ENCODE measurements at places on chromosomes 2 and 18.

DNA sequence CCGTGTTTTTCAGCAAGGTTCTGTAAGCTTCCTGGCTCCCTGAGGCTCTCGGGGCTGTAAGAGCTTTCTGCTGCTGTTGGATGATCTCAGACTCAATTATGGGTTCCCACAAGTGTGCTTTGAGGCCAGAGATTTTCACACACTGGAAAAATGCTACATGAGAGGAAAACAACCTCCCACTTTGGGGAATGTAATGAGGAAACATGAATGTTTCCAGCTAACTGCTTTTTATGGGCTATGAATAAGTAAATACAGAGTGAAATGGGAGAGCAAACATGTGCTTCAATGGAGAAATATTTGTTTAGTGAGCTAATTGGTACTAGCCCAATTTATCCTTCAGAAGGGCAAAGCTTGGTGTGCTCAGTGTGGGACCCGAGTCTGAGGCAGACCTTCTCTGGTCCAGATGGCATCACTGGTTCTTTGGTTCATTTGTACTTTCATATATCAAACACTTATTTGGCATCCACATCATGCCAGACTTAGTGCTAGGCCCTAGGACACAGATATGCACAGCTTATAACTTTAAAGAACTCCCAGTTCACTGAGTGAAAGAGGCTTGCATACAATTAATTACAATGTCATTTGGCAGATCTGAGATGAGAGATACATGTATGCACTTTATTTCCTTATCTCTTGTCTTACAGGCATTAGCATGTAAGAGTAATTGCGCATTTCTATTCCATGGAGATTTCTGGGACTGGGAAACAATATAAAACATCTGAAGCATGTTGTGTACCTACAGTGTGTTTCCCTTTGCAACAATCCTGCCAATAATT lies 248.8 kb downstream of the RDH14 start:
- no peak for DNase-seq

DNA sequence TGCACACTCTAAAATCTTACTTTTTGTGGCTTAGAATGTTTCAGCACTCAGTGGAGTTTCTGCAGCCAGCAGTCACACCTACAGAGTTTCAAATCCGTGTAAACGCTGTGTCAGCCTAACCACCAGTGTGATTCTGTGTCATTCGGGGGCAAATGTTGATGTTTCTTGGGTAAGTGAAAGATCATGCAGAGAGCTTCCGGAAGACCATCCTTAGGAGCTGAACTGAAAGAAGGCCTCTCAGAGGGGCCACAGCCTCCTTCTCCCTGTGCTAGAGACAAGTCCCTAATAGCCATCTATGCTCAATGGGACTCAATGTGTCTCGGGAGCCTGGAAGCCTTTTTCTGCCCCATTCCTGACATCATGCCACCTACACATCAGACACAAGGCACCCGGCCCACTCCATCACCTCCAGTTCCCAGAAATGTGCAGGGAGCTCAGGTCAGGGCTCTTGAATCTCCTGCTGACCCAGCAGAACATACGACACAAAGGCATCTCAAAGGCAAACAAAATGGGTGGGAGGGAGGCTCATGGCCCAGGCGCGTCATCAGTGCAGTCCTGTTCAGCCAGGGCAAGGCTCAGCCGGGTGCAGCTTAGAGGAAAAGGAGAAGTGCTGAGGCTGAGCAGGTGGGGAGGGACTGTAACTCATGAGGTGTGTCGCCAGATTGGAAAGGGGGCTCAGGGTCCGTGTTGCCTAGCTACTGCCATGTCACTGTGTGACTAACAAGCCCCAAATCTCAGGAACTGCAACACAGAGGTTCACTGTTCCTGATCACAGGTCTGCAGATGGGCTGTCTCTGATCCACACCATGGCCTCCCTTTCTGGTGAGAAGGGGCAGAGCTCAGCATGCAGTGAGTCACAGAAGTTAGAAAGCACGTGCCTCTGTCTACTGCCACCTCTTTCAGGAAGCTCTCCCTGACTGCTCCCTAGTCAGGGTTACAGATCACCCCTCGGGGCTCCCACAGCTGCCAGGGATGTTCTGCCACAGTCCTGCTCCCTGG lies 82.0 kb downstream of the SMAD7 start:
- no peak for DNase-seq

DNA sequence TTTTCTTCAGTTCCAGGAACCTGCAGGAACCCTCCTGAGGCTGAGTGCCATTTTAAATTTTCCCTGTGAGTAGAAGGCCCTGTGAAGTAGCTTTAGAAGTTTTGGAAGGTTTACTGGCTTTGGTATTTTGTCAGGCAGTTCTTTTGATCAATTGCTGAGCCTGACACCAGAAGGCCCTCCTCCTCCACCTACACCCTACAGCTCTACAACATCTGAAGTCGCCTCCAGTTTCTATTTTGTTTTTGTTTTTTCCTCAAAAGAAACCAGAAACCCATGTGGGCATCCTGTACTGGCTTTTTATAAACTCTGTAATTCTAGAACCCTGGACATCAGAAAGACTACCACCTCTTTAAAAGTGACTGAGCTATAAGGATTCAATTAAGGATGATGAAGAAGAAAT lies 153.7 kb downstream of the NRXN1 start:
- no peak for DNase-seq

- no peak for DNase-seq
Observed at GRCh38 chr2:28101123-28101522, 210.6 kb downstream of the BABAM2 start.

- DNase-seq, result no peak
Observed at GRCh38 chr2:191802180-191802579, 44.7 kb downstream of the CAVIN2 start.

DNA sequence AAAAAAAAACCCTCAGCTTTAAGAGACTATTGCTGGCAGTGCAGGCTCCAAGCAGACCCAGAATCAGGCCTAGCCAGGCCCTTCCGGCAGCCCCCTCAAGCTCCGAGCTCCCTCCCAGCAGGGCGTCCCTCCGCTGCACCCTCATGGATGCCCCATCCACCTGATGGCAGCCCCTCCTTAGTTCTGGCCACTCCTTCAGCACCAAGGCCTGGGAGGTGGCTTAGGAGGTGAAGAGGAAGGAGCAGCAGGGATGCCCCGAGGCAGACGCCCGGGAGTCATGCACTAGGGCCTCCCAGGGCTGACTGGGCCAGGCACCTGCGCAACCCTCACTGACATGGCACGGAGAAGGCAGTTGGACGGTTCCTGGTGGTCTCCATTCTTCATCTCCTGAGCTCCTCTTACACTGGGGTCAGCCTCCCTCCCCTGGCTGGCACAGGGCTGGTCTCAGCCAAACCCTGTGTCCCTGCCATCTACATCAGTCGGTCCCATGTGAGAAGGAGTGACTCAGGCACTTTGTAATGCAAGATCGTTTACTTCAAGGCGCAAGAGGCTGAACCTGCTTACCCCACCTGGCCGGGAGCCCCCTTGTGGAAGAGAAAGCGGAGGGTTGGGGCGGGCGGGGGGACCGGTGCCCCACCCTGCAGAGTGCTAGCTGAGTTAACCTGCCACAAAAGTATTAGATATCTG lies 53.5 kb upstream of the ID2 start:
- peak; percentile 72 for DNase-seq

GRCh38 chr18:59219672-59220163 lies at the start of gene GRP:
TSS of gene GRP (plus strand) at chr18:59220158. CDS start at chr18:59220266, 108 bp downstream.
- peak; percentile 76 for DNase-seq

DNA sequence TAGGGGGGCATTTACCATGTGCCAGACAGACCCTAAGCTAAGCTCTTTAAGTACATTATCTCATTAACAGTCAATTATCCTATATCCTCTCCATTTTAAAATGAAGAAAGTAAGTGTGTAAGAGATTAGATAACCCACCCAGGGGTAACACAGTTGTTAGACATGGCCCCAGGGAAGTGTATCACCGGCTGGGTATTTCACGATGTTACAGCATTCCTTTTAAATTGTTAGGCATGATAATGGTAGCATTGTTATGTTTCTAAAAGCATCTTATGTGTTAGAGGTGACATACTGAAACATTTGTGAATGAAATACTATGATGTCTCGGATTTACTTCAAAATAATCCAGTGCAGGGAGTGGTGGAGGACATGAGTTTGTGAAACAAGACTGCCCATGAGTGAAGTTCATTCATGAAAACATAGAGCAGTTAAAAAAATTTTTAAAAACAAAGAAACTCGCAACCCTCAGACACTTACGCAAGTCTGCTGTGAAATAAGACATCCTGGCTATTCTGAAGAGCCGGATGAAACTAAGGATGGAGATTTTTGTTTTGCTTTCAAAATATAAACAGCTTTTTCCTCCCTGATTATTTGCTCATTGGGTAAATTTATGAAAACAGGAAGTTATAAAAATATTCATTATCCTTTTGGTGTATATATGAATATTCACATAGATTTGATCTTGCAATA lies 54.9 kb downstream of the IL1RL2 start:
- DNase-seq, result no peak

GRCh38 chr18:2656237-2656980 lies 883 bp downstream of the SMCHD1 start:
- peak; percentile 70 for DNase-seq

DNA sequence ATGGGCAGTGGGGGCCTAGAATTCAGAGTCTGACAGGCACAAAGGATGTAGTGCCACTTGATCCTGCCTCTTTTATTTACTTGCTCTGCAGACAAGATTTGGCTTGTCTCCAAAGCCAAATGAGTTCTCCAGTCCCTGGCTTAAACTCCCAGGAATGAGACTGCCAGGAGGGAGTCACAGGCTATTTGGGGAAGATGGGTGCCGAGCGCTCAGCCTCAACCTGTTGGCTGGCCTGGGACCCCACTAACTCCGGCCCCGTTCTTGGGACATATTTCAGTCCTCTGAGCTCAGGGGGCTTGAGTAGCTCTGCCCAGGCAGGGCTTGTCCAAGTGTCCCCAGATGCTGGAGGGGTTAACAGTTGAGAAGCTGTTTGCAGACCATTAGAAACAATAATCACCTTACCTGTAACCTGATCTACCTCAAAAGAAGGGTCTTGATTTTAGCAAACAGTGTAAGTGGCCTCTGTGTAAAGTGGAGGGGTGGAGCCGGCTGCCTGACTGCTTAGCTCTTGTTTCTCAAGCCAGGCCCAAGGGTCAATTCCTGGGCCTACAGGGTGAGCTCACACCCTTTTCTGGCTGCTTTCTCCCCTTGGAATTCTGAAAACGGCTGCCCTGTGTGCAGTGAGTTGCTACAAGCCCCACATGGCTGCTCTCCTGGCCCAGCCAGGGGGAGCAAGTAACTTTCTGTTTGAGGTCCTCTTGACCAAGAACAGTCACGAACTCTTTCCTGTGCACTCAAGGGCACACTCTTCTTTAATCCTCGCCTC lies 27.1 kb upstream of the FZD5 start:
- DNase-seq, result peak; percentile 95

GRCh38 chr2:216792222-216793021 lies 67.4 kb downstream of the TNP1 start:
- DNase-seq, result peak; percentile 70

- DNase-seq, result no peak
Observed at GRCh38 chr2:38697116-38697840, 31.4 kb downstream of the GALM start.

DNA sequence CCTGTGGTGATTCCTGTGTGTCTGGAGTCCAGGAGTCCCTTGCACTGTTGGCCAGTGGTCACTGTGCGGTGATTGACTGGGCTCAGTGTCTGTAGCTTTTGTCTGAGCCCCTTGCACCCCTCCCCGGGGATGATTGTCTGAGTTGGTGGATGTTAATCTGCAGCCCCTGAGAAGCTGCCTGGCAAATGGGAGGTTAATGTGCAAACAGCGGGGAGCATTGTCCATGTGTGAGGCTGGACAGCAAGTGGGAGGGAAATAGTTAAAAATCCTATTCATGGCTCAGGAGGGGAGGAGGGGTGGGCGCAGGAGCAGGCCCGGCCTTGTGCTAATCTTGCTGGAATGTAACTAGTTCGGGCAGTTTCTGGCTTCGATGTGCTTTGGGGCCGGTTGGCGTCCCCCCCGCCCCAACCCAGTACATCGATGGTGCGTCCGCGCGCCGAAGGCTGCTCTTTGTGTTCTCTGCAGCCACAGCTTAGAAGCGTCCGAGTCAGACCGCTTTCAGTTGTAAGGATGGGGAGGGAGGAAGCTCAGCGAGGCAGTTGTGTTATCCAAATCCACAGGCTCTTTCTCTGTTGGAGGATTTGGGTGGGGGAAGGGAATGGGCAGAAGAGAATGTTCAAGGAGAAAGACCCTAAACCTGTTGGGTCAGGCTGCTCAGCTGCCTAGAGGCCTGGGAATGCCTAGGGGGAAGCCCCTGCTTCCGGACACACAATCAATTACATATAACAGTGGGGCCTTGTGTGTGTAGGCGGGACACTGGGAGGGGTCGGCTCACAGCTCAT lies 71.8 kb downstream of the TGOLN2 start:
- peak; percentile 94 for DNase-seq

DNA sequence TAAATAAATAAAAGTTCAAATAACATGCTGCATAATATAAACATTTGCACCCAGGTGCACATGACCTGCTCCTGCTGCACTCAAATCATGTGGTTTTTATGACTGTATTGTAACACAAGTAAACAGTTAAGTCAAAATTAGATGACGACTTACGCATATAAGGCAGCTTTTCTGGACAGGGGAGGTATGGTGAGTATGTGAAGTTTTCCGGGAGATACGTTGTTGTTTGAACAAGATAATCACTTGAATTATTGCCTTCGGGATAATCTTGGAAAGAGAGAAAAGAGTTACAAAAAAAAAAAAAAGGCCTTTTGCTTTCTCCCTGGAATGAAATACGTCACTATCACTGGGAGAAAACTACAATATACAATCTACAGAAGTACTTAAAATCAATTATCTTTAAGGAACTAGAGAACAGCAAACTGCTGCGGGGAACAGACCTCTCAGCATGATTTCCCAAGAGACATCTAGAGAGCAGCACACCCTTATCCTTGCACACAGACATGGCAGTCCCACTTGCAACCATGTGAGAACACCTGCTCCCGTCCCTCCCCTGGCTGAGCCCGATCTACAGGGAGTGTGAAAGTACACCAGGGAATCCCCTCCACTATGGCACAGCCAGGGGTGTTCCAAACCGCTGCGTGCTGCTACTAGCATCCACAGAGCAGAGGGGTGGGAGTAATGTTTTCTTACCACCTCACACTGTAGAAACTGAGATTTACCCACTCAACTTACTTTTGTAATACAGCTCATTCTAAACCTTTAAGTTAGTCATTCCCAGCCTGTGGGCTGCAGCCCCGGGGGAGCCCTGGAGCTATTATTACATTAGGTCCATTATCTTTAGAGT lies 26.3 kb downstream of the B4GALT6 start:
- no peak for DNase-seq

DNA sequence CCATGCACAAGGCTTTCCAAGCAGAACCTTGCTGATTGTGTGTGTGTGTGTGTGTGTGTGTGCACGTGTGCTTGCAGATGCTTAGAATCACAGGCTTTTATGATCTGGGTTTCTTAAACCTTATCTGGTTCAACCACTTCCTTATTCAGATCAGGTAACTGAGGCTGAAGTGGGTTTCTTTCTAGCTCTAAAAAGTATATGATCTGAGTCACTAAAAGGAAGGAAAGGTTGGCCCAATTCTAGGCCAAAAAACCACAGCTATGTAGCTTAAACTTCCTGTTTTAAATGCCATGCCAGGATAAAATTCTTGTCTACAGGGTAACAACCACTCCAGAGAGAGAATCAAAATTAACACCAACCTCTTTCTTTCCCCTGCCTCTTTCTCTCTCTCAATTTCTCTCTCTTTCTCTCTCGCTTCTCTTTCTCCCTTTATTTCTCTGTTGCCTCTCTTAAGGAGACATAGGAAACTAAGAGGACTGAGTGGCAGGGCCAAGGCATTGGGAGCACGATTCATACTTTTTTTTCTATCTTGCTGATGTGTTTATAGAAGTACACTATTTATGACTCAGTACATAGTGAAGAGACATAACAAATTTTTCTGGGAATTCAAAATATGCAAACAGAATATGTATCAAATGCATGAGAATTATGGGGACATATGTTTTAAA lies 140.3 kb downstream of the TRIB2 start:
- no peak for DNase-seq

- DNase-seq, result no peak
Observed at GRCh38 chr2:33384599-33384961, 91.9 kb upstream of the RASGRP3 start.

All from endodermal cell (in vitro differentiated cells).